Stimulated activated CD8-positive, alpha-beta memory T cell treated with anti-CD3 and anti-CD28 coated beads, Interleukin-15, amount 100 ng/mL, for 4 hours (primary cell): ENCODE measurements at places on chromosomes 1 and 21.

DNA sequence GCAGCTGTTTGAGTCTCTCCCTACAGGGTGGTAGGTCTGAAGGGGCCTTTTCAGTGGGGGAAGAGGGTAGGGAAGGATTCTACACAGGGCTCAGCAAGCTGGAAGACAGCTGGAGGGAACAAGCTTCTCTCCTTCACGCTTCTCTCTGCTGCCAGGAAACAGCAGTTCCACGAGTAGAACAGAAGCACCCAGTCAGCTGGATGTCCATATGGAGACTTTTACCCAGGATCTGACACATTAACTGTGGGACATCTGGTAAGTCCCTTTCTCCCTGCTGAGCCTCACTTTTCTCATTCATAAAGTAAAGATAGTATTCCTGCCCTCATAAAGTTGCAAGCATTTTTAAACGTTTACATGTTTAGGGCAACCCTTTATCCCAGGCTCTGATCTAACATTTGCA lies 280.3 kb downstream of the OMA1 start:
- DNase-seq = no peak

DNA sequence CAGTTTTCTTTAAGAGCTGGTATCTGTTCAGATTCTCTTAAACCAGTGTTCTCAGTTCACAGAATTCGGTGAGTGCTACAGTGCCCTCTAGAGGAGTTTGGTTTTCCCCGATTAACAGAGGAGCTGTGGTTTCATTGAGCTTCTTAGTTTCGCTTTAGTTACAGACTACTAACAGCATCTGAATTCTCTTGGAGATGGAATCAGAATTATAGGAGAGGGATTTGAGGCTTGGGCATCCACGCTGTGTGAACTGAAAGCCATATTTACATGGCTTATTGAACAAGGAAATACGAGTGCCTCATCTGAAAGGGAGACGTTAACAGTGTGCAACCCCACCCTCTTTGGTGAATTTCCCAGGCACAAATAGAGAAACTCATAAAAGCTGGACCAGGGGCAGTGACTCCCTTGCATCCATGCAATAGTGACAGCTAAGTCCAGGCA lies 202.0 kb downstream of the USH2A start:
- no peak for DNase-seq

GRCh38 chr1:24570265-24571125 lies 14.6 kb downstream of the NCMAP start:
- no peak for DNase-seq

- no peak for DNase-seq
Measured at GRCh38 chr1:16165073-16165364, 9.2 kb upstream of the EPHA2 start.

DNA sequence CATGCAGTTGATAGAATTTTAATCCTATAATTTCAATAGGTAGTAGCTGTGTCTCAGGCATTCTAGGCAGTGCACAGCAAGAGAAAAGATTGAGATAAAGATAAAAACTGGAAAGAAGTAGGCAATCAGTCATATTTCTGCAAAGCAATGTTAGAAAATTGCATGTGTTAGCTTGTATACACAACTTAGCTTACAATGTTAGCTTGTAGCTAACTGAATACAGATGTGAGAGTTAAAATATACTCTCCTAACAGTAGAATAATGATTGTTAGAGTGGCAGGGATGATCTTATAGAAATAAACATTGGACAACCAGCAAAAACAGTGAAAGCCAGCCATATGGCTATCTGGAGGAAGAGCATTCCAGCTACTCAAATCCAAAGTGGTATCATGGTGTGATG lies 29.0 kb downstream of the PTPRC start:
- no peak for DNase-seq

- DNase-seq = no peak
Measured at GRCh38 chr1:2447276-2448097, 28.6 kb upstream of the PLCH2 start.

DNA sequence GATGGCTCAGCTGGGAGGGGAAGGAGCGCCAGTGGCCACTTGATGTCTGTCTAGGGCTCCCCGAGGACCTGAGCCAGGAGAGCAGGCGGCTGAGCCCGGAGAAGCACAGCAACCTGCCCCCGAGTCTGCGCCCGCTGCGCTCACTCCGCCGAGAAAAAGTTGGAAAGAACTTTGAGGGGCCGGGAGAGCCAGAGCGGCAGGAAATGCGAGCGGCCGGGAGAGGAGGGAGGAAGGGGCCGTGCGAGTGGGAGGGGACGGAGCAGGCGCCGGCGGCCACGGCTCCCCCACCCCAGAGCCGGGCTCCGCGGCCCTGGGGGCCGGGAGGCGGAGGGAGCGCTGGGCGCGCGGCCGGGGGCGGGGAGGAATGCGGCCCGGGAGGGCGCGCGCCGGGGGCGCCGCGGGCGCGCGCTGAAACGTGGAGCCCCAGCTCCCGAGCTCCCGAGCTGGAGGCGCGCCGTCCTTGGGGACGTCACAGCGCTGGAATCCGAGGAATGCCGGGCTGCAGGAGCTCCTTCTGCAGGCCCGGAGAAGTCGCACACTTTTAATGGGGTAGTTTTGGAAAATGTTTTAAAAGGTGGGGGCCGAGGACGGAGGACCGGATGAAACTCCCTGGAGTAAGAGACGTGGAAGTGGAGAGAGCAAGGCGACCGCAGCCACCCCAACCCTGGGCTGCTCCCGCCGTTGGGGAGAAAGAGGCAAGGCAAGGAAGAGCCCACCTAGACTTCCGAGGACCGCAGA lies at the start of gene PTPN14:
Gene PTPN14, minus strand, starts transcription at position 167 of the 738 bp plus-strand sequence. CDS start 86,799 bp downstream, outside the sequence.
- DNase-seq = no peak

DNA sequence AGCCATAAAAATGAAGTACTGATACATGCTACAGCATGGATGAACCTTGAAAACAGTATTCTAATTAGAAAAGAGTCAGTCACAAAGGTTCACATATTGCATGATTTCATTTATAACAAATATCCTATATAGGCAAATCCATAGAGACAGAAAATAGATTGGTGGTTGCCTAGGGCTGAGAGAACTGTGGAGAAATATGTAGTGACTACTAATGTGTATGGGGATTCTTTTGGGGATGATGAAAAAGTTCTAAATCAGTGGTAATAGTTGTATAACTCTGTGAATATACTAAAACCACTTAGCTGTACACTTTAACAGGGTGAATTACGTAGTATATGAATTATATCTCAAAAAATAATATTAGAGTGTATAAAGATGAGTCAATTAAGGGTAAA lies 45.8 kb downstream of the RNF115 start:
- DNase-seq = no peak

GRCh38 chr1:183958958-183959357 lies 78.6 kb downstream of the COLGALT2 start:
- DNase-seq = no peak

DNA sequence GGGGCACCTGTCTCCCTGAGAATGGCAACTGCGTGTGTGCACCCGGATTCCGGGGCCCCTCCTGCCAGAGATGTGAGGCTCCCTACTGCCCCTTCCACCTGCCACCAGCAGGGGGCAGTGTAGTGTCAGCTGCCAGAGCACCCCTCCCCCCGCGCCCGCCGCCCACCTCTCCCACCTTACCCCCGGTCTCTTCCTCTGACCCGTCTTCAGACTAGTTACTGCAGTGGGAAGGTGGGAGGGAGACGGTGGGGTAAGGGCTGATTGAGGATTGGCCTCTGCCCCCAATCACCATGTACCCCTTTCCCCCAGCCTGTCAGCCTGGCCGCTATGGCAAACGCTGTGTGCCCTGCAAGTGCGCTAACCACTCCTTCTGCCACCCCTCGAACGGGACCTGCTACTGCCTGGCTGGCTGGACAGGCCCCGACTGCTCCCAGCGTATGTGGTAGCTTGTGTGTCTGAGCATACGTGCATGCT lies 10.1 kb upstream of the LRRC71 start:
- DNase-seq = no peak

DNA sequence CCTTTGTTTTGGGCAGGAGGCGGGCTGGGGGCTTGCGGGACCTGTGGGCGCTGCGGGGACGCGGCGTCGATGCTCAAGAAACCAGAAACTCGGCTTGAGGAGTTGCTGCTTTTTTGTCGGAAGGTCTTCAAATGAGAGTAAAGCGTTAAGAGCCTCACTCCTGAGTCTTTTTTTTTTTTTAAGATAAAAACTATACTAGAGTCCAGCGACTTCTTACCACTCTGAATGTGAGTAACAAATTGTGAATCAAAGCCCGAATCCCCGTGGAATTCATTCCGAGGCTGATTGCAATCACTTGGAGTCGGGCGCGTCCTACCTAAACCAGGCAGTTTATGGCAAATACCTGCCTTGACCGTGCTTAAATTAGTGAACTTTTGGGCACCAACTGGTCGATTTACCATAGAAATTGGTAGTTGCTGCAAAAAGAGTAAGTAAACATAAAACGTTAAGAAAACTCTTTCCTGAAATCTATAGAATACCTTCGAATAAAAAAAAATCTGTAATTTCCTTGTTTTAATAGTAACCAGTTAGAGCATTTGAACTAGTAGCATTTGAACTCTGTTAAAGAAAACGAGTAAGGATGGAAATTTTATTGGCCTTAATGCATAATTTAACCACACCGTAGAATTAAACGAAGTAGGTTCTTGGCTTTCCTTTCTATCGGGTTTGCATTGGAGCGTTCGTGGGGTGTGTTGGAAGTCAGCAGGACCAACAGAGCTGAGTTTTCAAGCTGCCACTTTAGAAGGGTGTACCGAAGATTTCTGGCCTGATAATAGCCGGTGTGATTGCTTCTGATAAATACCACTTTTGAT lies 769 bp downstream of the GPSM2 start:
- DNase-seq = no peak

DNA sequence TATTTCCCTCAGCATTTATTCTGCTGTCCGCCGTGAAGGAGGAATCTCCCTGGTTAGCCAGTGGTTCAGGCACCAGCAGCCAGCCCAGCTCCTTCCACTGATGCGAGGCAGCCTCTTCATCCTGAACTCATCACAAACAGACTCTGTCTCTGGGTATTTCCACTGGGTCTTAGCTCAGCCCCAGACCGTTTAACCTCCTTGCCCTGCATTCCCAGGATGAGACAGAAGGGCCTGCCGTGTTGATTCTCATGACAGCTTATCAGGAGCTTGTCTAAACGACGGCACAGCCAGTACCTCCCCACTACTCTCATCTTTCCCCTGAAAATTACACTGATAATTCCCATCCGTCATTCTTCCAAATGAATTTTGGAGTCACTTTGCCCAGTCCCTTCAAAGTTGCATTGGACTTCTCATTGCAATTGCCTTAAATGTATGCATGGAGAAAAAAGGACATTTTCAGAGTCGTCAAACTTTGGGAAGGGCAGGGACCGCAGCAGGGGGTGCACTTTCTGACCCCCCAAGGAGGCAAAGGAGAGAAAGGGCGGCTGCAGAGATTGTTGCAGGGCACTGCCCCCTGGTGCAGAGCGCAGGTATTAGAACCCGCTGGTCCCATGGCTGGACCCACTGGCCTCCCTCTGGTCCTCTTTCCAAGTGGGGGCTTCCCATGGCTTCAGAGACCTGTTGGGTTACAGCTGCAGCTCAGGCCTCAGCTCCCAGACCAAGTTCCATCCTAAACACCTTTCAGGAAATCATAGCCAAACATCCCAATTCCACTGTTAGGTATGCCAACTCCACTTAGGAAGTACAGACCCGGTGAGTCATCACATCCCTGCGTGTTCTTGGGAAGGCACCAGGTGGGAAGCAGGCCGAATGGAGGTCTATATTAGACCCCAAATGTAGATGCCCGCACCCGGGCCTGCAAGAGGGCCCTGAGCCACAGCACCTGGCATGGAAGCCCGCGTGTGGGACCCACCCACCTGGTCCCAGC lies 3.7 kb upstream of the MEGF6 start:
- DNase-seq = no peak

DNA sequence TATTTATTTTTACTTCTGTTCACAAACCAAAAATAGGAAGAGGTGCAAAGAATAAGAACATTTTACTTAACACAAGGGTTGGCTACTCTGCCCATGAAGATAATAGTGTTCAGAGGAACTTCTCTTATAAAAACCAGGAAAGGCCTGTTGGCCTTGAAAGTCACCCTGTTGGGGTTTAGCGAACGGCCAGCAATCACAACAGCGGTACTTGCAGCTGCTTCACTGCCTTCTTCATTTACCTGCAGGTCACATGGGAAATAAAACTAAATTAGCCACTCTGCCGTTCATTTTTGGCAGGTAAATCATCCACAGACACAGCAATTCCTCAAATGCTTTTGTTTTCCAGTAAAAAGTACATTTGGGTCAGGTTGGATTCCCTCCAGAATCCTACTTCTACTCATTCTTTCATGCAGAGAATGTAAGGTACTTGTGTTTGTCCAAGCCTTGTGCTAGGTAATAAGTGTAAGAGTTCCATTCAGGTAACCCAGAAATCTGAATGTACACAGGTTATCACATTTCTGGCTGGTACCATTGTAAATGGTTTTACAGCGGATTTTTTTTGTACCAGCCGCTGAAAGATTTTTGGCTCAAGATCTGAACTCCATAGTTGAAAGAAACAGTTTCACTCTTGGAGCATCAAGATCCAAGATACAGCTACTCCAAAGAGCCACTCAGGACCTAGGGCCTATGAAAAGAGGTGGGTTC lies 13.1 kb downstream of the SERPINC1 start:
- DNase-seq = no peak

DNA sequence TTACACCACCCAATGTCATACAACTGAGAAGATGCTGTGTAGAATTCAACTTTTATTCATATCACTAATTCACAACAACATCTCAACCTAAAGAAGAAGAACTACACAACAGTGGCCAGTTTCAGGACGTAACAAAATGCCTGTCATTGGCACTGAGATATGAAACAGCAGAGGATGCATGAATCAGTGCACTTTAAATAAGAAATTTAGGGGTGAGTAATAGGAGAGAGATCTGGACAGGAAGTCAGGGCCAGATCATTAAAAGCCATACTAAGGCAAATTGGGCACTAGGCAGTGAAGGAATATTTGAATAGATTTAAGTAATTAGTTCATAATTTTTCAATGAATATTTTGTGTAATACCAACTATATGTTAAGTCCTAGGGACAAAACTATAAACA lies 510.5 kb downstream of the PLPP3 start:
- no peak for DNase-seq

DNA sequence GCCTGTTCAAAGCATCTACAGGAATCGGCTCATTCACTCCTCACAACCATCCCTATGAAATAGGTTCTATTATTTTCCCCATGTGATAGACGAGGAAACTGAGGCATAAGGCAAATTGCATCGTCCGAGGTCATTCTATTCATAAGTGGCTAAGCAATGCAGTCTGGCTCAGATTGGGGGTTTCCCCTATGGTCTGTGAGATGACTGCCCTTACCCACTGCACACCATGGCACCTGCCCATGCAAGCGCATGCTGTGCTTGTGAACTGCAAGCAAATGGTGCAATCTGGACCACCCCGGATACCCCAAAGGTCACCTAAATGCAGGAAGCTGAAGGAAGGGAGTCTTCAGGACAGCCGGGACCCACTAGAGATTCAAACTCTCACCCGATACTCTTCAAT lies 123.4 kb upstream of the SOD1 start:
- DNase-seq = no peak

GRCh38 chr1:110198746-110199145 lies 11.4 kb upstream of the KCNC4 start:
- DNase-seq = no peak

DNA sequence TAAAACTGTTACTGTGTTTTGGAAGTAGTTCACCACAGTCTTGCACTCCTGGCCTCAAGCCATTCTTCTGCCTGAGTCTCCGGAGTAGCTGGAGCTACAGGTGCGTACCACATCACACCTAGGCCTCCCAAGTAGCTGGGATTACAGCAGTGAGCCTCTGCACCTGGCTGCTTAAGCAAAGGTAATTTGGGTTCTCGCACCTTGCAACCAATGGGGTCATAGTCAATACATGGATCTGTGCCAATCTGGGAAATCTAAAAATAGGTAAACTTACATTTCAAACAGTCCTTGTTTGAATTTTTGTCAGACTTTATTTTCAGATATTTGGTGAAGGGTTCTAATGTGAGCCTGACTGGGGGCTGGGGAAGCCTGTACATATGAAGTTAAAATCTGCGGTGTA lies 466.5 kb downstream of the PCP4 start:
- no peak for DNase-seq

GRCh38 chr1:229273507-229274232 lies 2.8 kb downstream of the RAB4A start:
- DNase-seq = no peak
